ENCODE measurements at places on chromosomes 16 and 17. TPM values are rescaled to one million over a fixed set of nuclear protein-coding genes. Genes with fewer than 3 reads are reported as not detected.

DNA sequence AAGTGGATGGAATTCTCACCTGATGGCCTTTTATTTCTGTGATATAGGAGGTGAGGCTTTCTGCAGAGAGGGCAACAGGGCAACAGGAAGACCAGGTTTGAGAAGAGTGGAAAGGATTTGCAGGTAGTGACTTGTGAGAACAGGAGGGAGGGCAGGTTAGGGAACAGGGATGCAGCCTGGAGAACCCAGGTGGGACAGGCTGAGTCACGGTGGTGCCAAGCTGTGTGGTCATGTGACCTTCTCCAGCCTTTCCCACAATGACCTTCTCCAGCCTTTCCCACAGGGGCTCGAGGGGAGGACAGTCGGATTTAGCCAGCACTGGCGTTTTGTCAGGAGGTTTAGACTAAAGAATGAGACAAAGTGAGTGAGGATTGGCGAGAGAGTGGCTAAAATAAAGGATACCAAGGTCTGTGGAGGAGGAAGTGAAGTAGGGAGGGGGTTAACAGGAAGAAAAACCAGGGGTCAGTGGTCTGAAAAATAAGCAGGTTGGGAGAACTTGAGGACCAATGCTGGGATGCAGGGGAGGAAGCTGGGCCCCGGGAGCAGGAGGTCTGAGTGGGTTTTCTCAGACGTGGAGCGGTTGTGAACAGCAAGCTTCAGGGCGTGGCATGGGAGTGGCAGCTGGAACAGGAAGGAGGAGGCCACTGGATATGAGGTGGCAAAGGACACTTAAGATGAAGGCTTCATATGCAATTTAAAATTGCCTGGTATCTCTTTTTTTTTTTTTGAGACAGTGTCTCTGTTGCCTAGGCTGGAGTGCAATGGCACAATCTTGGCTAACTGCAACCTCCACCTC lies 37.7 kb downstream of the DNAH2 start:
- DNase-seq: no peak

GRCh38 chr17:33260638-33261037 lies 32.5 kb downstream of the ASIC2 start:
- DNase-seq: no peak

DNA sequence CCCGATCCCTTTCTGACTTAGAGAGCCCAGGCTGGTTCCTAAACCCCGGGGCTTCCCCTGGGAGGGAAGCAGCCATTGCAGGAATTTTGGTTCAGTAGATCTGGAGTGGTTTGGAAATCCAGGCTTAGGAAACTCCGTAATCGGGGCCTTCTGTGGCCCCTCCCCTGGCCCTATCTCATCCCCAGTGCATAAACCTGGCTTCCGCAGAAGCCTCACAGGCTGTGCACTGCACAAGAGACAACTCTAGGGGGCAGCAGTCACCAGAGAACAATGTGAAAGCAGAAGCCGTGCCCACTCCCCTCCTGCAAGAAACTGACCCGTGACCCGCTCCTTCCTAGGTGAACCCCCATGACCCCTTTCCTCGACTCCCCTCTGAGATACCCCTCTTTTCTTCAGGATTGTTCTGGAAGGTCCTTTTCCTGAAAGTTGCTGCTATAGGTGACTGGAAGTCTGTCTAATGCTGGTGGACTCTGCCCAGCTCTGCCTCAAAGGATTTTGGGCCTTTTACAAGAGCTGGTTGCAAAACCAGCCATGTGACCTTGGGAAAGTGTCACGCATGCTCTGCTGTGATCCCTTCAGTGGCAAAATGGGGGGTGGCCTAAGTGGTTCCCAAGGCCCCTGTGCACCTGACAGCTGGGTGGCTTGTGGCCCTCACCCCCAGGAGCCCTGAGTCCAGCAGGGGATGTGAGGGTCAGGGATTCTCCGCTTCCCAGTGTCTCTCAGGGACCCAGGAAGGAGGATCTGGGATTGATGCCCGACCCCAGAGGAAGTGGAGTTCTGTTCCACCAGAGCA lies 14.4 kb downstream of the GUCY2D start:
- no peak for DNase-seq

DNA sequence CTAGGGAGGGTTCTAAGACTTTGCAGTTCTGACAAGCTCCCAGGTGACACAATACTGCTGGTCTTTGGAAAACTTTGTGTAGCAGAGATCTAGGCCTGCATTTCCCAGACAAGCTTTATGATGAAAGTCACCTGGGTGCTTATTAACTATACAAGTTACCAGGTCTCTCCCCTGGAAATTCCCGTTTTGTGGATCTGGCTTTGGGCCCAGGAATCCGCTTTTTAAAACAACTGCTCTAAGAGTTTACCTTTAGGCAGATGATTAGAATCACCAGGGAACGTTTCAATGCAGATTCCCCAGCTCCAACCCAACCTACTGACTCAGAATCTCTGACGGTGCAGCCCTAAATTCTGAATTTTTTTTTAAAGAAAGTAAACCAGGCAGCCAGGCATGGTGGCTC lies 36.3 kb downstream of the MYH3 start:
- DNase-seq: no peak

The KRT33A gene
- total RNA-seq: not detected

The HASPIN gene
- 0.29 TPM for total RNA-seq
